ENCODE measurements at places on chromosomes 6 and 20. TPM values are rescaled to one million over a fixed set of nuclear protein-coding genes. Genes with fewer than 3 reads are reported as not detected.

GRCh38 chr6:41997456-41997855 lies 52.9 kb upstream of the TAF8 start:
- H3K27ac ChIP-seq = no peak overlapping the region
- peaks cover 2% of the 10 kb centered on the region for H3K27me3 ChIP-seq
- H3K4me3 ChIP-seq = no peak overlapping the region

GRCh38 chr6:123168892-123169773 lies 173.1 kb downstream of the CLVS2 start:
- no peaks in the 10 kb centered on the region for H3K4me1 ChIP-seq
- peaks cover 2% of the 10 kb centered on the region for H3K27me3 ChIP-seq
- DNase-seq = no peak
- no peak overlapping the region for H3K27ac ChIP-seq
- H3K36me3 ChIP-seq = no peaks in the 10 kb centered on the region

- no peak overlapping the region for H3K4me3 ChIP-seq
- no peaks in the 10 kb centered on the region for H3K4me1 ChIP-seq
- no peak overlapping the region for H3K27ac ChIP-seq
These were observed 78.1 kb downstream of the FIG4 start for GRCh38 chr6:109769213-109769612.

- no peaks in the 10 kb centered on the region for H3K36me3 ChIP-seq
- H3K4me3 ChIP-seq = no peak overlapping the region
- no peak overlapping the region for H3K27ac ChIP-seq
- DNase-seq = no peak
- H3K27me3 ChIP-seq = no peaks in the 10 kb centered on the region
- H3K4me1 ChIP-seq = peaks cover 1% of the 10 kb centered on the region
These were observed 4.4 kb upstream of the IBTK start for GRCh38 chr6:82251942-82252341.

- H3K36me3 ChIP-seq = peaks cover 4% of the 10 kb centered on the region
- H3K27me3 ChIP-seq = peaks cover 2% of the 10 kb centered on the region
- no peak overlapping the region for H3K4me3 ChIP-seq
- no peak overlapping the region for H3K27ac ChIP-seq
- DNase-seq = peak; percentile 66
These were observed 447 bp downstream of the MCM3 start for GRCh38 chr6:52284131-52284459.

DNA sequence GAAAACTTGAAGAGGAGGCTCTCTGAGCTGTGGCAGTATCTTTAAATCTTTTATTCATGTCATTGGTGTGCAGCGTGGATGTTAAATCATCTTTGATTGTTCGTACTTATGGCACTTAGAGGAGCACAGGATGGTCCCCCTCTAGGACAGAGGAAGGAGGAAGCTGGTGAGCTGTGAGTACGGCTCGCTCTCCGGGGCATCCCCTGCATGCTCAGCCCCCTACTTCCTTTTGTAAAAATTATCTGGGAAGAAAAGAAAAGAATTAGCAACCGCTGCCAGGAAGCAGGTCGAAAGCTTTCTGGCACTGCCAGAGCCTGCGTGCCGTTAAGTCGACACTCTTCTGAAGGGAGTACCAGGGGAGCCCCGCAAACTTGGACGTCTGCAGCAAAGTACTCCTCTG lies 158.5 kb downstream of the SYNDIG1 start:
- no peak for DNase-seq
- no peak overlapping the region for H3K27ac ChIP-seq
- no peak overlapping the region for H3K4me3 ChIP-seq
- peaks cover 9% of the 10 kb centered on the region for H3K36me3 ChIP-seq
- H3K4me1 ChIP-seq = peaks cover 36% of the 10 kb centered on the region
- peaks cover 4% of the 10 kb centered on the region for H3K27me3 ChIP-seq

DNA sequence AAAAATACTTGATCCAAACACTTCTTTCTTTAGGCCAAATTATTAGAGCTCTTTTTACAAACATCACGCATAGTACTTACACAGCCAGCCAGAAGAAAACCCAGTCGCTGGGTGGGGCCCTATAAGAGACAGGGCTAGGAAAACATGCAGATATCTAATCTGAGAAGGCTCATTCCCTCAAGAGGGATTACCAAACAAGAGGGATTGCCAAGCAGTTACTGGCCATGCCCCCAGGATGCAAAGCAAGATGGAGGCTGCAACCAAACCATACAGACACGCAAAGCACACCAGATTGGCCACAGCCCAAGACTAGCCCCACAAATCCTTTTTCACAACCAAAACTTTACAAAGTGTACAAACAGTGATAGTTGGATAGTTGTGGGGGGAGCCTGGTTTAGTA lies 1235.4 kb upstream of the GJE1 start:
- H3K27ac ChIP-seq = no peak overlapping the region
- H3K4me3 ChIP-seq = no peak overlapping the region
- no peaks in the 10 kb centered on the region for H3K36me3 ChIP-seq
- no peaks in the 10 kb centered on the region for H3K4me1 ChIP-seq
- no peak for DNase-seq
- H3K27me3 ChIP-seq = peaks cover 2% of the 10 kb centered on the region

DNA sequence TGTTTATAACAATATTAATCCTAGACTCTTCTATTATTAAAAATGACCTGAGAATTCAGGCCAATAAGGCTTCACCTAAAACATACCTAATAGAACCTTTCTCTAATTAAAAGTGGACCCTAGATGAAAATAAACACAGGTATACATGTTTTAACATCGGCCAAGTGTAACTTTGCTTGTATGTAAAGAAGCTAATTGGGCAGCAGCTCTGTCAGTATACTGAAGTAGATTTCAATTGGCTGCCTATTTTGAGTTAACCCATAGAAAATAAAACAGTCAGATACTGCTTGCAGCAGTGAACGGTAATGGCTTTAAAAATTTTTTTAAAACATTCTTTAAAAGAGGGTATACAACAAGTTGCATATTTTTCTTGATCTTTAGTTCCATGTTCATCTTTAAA lies 67.3 kb downstream of the PDSS2 start:
- H3K4me1 ChIP-seq = peaks cover 3% of the 10 kb centered on the region
- H3K27ac ChIP-seq = no peak overlapping the region
- no peak overlapping the region for H3K4me3 ChIP-seq
- DNase-seq = no peak
- peaks cover 5% of the 10 kb centered on the region for H3K36me3 ChIP-seq

- DNase-seq = no peak
- H3K27me3 ChIP-seq = no peaks in the 10 kb centered on the region
- peaks cover 2% of the 10 kb centered on the region for H3K4me1 ChIP-seq
- no peak overlapping the region for H3K4me3 ChIP-seq
These were observed 123.2 kb upstream of the TMEM170B start for GRCh38 chr6:11414176-11414963.

- no peak for DNase-seq
- no peak overlapping the region for H3K27ac ChIP-seq
- no peaks in the 10 kb centered on the region for H3K36me3 ChIP-seq
- no peak overlapping the region for H3K4me3 ChIP-seq
- H3K4me1 ChIP-seq = no peaks in the 10 kb centered on the region
- H3K27me3 ChIP-seq = peaks cover 2% of the 10 kb centered on the region
These were observed 18.0 kb upstream of the BCAS1 start for GRCh38 chr20:54088430-54088829.

GRCh38 chr6:156449128-156449527 lies 328.1 kb upstream of the ARID1B start:
- H3K36me3 ChIP-seq = no peaks in the 10 kb centered on the region
- no peak for DNase-seq
- H3K27me3 ChIP-seq = no peaks in the 10 kb centered on the region
- no peaks in the 10 kb centered on the region for H3K4me1 ChIP-seq

- H3K36me3 ChIP-seq = no peaks in the 10 kb centered on the region
- H3K4me3 ChIP-seq = no peak overlapping the region
- no peaks in the 10 kb centered on the region for H3K4me1 ChIP-seq
- DNase-seq = no peak
- no peak overlapping the region for H3K27ac ChIP-seq
- H3K27me3 ChIP-seq = no peaks in the 10 kb centered on the region
These were observed 40.2 kb upstream of the INSM1 start for GRCh38 chr20:20327746-20328145.

DNA sequence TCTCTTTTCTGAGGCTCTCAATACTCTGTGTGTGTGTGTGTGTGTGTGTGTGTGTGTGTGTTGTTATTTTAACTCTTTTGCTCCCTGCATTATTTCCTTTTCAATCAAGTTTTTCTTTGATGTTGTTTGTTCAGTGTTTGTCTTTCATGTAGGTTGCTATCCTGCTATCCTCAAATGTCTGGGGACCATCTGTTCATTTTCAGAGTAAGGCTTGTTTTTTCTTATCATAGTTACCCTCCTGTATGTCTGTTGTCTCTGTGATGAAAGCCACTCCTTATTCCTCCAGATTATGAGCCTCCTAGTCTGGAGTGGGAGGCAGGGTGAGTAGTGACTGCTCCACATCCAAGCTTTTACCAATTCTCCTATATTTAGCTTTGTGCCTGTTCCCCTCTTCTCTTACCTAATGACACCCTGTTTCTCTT lies 9.2 kb downstream of the ENPP3 start:
- H3K27me3 ChIP-seq = peaks cover 2% of the 10 kb centered on the region
- H3K4me1 ChIP-seq = no peaks in the 10 kb centered on the region
- H3K4me3 ChIP-seq = no peak overlapping the region
- no peaks in the 10 kb centered on the region for H3K36me3 ChIP-seq
- no peak for DNase-seq

DNA sequence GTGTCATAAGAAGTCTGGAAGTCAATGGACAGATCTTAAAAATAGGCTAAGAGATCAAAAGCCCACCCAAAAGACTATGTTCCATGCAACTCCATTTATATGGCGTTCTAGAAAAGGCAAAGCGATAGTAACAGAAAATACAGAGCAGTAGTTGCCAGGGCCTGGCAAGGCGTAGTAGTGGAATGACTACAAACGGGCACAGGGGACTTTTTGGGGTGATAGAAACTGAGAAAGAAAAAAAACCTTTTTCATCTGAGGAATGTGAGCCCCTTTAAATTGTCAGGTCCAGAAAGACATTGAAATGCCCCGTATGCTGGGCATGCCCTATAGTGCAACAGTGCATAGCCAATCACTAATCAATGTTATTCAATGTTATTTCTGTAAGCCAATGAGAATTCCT lies 47.2 kb upstream of the FAM50B start:
- H3K27me3 ChIP-seq = no peaks in the 10 kb centered on the region
- DNase-seq = no peak
- H3K36me3 ChIP-seq = no peaks in the 10 kb centered on the region
- H3K4me1 ChIP-seq = peaks cover 44% of the 10 kb centered on the region
- H3K4me3 ChIP-seq = no peak overlapping the region

DNA sequence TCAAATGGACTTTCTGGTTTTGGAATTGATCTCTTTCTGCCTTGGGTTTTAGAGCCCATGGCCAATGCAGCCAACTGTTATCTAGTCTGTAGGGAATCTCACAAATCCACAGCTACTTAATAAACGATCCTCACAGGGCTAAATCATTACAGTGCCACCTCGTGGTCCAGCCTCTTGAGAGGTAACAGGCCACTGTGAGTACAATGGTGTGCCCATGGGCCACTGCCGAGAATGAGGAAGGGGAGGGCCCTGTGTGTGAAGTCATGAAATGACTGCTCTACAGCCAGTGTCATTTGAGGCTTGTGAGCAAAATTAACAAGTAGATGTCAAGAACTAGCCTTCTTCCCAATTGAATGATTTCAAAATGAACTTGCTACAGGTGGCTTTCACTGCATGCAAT lies 54.3 kb upstream of the GMPR start:
- DNase-seq = no peak
- H3K4me1 ChIP-seq = no peaks in the 10 kb centered on the region
- no peak overlapping the region for H3K4me3 ChIP-seq

- no peaks in the 10 kb centered on the region for H3K4me1 ChIP-seq
- no peaks in the 10 kb centered on the region for H3K36me3 ChIP-seq
- DNase-seq = no peak
- no peak overlapping the region for H3K27ac ChIP-seq
These were observed 1014.6 kb downstream of the GRIK2 start for GRCh38 chr6:102407886-102408741.

GRCh38 chr6:3701631-3702030 lies 49.9 kb downstream of the PXDC1 start:
- H3K4me3 ChIP-seq = no peak overlapping the region
- H3K4me1 ChIP-seq = peaks cover 13% of the 10 kb centered on the region
- peaks cover 12% of the 10 kb centered on the region for H3K27me3 ChIP-seq
- no peak overlapping the region for H3K27ac ChIP-seq
- no peak for DNase-seq

GRCh38 chr20:17867131-17867925 lies 101.3 kb downstream of the SNX5 start:
- no peak overlapping the region for H3K27ac ChIP-seq
- H3K36me3 ChIP-seq = no peaks in the 10 kb centered on the region
- no peak overlapping the region for H3K4me3 ChIP-seq
- peaks cover 3% of the 10 kb centered on the region for H3K27me3 ChIP-seq
- no peak for DNase-seq
- H3K4me1 ChIP-seq = peaks cover 3% of the 10 kb centered on the region

- H3K27ac ChIP-seq = no peak overlapping the region
- H3K4me1 ChIP-seq = no peaks in the 10 kb centered on the region
- no peak overlapping the region for H3K4me3 ChIP-seq
These were observed 255.4 kb downstream of the ATXN1 start for GRCh38 chr6:16505711-16506357.

GRCh38 chr6:140779991-140780596 lies 1352.6 kb upstream of the GJE1 start:
- DNase-seq = no peak
- H3K4me1 ChIP-seq = peaks cover 4% of the 10 kb centered on the region
- H3K27me3 ChIP-seq = no peaks in the 10 kb centered on the region
- H3K4me3 ChIP-seq = no peak overlapping the region
- no peaks in the 10 kb centered on the region for H3K36me3 ChIP-seq
- no peak overlapping the region for H3K27ac ChIP-seq

DNA sequence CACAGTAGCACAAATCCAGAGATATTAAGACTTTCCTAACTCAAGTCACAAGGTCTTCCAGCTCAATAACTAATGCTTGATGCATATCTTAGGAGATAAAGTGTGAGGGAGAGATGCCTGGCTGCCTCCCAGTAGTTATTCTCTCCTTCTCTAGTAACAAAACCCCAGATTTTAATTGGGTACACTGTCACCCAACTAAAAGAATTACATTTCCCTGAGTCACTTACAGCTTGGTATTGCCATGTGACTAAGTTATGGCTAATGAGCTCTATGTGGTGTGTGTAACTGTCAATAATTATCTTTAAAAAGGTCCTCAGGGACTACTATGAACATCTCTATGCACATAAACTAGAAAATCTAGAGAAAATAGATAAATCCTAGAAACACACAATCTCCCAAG lies 32.0 kb downstream of the KIF6 start:
- no peak overlapping the region for H3K27ac ChIP-seq
- H3K4me3 ChIP-seq = no peak overlapping the region
- no peaks in the 10 kb centered on the region for H3K27me3 ChIP-seq
- H3K36me3 ChIP-seq = no peaks in the 10 kb centered on the region
- H3K4me1 ChIP-seq = no peaks in the 10 kb centered on the region
- DNase-seq = no peak

- DNase-seq = no peak
- H3K4me3 ChIP-seq = no peak overlapping the region
- H3K36me3 ChIP-seq = peaks cover 6% of the 10 kb centered on the region
- peaks cover 72% of the 10 kb centered on the region for H3K4me1 ChIP-seq
These were observed 96.6 kb downstream of the EPB41L2 start for GRCh38 chr6:130966344-130966980.

GRCh38 chr6:100613656-100614055 lies 148.9 kb upstream of the SIM1 start:
- H3K27ac ChIP-seq = no peak overlapping the region
- peaks cover 5% of the 10 kb centered on the region for H3K36me3 ChIP-seq
- no peaks in the 10 kb centered on the region for H3K4me1 ChIP-seq
- no peak overlapping the region for H3K4me3 ChIP-seq
- no peak for DNase-seq

Gene CYP39A1
- 2.5 TPM for total RNA-seq

Gene BMP5
- total RNA-seq = 0.18 TPM

Gene RBPJL
- not detected for total RNA-seq

Gene FOXF2
- not detected for total RNA-seq

Gene CCM2L
- 27.2 TPM for total RNA-seq

Gene ALDH8A1
- total RNA-seq = 0.15 TPM

Gene OTOR
- total RNA-seq = 4.5 TPM

Gene NOX3
- total RNA-seq = not detected

Gene ARMH2
- total RNA-seq = not detected

Gene DSTN
- total RNA-seq = 142 TPM

Gene NCOA7
- 26.2 TPM for total RNA-seq

Gene HLA-DQB2
- 0.31 TPM for total RNA-seq

All from endothelial cell (in vitro differentiated cells).